Osteocyte (in vitro differentiated cells): ENCODE measurements at places on chromosomes 1 and 21. TPM values are rescaled to one million over a fixed set of nuclear protein-coding genes. Genes with fewer than 3 reads are reported as not detected.

DNA sequence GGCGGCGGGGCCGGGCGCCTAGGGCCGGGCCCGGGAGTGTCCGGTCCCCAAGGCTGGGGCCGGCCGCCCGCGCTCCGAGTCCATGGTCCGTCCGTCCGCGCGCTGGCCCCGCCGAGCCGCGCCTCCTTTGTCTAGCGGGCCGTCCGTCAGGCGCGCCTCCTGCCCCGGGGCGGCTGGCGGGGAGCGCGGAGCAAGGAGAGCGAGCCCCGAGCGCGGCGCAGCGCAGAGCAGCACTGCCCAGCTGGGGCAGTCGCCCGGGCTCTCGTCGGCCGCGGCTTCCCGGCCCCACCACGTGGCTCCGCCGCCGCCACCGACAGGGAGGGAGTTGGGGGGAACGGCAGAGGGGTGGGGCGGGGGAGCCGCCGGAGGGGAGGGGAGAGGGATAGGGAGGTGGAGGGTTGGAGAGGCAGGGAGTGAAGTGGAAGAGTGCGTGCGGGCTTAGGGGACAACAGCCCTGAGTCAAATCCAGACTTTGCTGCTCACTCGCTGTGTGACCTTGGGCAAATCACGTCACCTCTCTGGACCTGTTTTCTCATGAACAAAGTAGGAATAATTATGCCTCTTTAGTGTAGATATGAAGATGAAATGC, at the start of gene NKAIN1:
NKAIN1 (minus strand) TSS at position 235 of the 589 bp plus-strand sequence. CDS start 340 bp downstream, outside the sequence.
- DNase-seq, result no peak

DNA sequence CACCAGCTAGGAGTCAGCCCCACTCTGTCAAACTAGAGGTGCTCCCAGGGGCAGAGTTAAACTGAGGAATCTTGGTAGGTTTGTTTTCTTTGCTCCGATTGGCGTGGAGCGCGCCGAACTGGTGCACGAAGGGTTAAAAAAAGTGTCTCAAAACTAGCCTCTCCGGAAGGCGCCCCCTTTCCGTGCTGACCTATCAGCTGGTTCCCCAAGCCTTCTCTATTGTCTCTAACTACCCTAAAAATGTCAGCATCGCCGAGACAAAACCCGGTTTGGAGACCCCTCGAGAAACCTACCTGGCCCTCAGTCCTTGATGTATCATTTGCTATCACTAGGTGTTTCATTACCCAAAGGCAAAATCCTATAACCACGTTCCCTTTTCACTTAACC, 2.2 kb downstream of the TGFB2 start:
- no peak for DNase-seq

DNA sequence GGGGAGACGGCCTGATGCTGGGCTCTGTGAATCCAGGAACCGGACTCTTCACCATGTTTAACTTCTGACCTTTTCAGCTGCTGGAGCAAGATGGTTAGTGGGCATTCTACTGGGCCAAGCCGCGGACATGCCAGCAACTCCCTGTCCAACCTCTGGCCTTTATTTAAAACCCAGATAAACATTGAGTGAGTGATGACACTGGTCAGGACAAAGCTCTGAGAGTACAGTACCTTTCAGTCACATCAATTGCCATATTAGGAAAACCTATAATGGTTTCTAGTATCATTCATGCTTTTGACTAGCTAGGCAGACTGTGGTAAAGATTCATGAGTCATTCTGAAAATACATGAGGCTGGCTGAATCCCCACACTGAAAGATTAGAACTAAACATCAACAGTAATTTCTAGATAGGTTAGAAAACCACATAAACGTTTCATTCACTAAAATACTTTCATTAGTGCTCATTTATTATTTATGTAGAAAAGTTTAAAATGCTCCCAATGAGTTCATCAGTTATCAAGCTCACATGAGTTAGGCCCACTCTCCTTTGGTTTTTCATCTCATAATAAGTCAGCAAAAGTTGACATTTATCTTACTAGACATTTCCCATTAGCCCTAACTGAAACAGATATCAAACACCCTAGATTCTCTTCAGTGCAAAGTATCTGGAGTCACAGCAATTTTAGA, 7.1 kb upstream of the ACTA1 start:
- DNase-seq, result no peak

- DNase-seq, result no peak
Measured at GRCh38 chr1:69126796-69127195, 440.9 kb upstream of the LRRC7 start.

DNA sequence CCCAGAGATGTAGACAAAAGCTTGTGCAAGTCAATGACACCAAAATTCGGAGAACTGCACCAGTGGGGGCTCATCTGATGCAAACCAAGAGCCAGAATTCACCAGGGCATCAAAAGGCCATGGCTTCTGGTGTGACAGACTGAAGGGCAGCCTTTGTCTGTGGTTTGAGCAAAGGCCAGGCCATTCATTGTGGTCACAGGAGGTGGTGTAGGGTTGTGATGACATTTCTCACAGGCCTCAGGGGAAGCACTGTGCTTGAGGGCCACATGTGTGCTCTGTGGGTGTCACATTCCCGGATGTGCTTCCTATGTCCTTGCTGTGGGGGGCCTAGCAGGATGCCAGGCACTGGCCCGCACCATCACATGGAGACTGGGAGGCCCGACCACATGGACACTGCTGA, 22.5 kb upstream of the KCNE1 start:
- DNase-seq, result no peak

- no peak for DNase-seq
Measured at GRCh38 chr1:104378414-104378813, 628.7 kb downstream of the AMY1C start.

- DNase-seq, result no peak
Measured at GRCh38 chr21:46661211-46661625, 25.7 kb downstream of the PRMT2 start.

DNA sequence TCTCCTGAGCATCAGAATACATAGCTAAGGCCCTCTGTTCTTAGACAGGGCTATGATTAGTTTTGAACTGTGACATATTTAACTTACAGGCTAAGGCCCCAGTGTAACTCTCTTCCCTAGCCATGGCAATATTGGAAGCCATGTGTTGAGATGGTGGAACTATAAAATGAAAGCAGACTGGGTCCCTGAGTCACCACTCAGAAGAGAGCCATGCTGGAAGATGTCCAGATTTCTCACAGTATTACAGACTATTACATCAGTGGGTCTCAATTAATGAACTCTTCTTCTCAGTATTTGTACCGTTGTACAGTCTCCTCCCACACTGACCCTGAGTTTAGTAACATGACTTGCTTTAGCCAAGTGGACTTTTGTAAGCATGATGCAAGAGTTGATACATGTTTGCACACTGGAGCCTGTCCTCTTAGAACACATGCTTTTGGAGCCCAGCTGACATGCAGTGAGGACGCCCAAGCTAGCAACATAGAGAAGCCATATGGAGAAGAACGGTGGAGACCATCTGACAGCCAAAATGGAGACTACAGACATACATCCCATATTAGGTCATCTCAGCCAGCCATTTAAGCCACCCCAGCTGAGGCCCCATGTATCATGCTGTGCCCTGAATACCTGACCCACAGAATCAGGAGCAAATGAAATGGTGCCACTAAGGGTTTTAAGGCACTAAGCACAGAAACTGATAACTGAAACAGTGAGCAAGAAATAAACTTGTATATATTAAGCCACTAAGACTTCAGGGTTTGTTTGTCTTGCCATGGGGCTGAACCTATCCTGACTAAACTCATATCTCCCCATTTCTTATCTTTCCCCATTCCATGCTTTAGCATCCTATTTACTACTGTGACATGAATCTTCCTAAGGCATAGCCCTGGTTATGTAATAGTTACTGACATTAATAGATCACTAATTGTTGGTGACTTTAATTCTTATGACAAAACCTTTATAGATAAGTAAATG, 24.4 kb downstream of the TBX15 start:
- no peak for DNase-seq

GRCh38 chr1:74455390-74455789, 57.0 kb downstream of the LRRC53 start:
- no peak for DNase-seq

The EVA1B gene
- total RNA-seq, result 113 and 115 TPM in 2 replicates

The FAM229A gene
- total RNA-seq, result 8.5 and 8.8 TPM in 2 replicates
